NCI-H1930 (cell line): ENCODE measurements at places on chromosomes 6 and 20.

GRCh38 chr20:19889011-19889953 lies 127.9 kb upstream of the NAA20 start:
- no peak for DNase-seq

DNA sequence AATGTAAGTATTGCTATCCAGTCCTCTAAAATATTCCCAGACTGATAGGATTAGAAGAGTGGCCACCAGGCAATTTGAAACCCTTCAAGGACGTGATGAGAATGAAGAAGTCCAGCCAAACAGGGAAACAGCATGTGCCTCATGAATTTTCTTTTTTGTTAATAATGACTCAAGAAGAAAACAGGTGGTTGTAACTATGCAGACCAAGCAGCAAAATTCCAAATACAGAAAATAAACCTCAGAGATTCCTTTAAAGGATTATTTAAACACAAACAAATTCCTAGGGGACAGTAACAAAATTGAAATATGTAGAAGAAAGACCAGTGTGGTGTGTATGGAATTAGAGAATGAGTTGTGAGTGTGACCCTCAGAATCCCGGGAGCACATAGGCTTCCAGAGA lies 239.2 kb downstream of the KCNQ5 start:
- no peak for DNase-seq

GRCh38 chr6:162773996-162774395 lies 46.2 kb downstream of the PACRG start:
- DNase-seq, result no peak

DNA sequence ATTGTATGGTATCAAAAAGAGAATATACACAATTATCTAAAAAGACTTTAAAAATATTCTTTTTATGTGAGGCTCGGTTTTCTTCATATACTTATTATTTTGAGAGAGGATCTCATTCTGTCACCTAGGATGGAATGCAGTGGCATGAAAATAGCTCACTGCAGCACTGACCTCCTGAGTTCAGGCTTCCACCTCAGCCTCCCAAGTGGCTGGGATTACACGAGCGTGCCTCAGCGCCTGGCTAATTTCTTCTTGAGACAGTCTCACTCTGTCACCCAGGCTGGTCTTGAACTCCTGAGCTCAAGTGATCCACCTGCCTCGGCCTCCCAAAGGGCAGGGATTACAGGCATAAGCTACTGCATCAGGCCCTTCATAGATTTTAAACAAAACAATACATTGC lies 10.7 kb downstream of the DEK start:
- no peak for DNase-seq
